ENCODE measurements at places on chromosomes 11 and 22.
A peak's percentile ranks its signal among the peaks of the same experiment; 100 is the strongest.

GRCh38 chr22:38694049-38694448 lies 6.7 kb downstream of the JOSD1 start:
- DNase-seq, result no peak

DNA sequence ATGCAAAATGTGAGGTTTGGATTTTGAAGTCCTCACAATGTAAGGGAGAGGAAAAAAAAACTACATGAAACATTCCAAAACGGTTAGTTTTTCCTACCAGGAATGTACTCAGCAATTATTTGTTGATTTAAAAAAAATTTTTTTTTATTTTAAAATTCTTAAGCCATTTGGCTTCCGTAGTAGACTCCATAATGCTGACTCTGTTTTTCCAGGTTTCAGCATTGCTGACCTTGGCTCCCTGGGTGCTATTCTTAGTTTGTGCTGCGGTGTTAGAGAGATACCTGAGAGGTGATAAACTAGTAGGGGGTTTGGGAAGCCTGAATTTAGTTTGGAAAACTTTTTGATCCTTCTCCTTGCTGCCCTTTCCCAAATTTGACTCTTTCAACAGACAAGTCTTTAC lies 10.6 kb downstream of the STT3A start:
- DNase-seq, result no peak

DNA sequence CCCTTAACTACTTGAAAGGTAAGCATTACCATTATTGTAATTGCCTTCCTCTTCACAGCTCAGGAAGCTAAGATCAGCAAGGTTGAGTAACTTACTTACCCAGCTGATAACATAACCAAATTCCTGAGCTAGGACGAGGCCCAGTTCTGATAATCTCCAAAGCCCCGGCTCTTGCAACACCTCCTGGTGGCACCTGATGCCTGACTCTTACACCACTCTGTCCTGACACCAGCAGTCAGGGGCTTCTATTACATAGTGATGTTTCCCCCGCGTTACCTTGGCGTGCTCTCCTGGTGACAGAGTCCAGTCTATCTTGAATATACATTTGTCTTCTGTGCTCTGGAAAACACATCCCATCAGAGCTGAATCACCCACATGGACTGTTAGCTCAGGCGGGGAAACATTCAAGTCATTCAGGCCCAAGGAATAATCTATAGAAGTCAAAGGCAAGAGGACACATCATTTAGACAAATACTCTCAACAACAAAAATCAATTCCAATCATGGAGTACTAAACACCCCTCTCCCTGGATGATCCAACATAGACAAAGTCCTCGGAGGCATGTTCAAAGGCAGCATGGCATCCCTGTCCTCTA lies 12.6 kb downstream of the JAML start:
- DNase-seq, result no peak

DNA sequence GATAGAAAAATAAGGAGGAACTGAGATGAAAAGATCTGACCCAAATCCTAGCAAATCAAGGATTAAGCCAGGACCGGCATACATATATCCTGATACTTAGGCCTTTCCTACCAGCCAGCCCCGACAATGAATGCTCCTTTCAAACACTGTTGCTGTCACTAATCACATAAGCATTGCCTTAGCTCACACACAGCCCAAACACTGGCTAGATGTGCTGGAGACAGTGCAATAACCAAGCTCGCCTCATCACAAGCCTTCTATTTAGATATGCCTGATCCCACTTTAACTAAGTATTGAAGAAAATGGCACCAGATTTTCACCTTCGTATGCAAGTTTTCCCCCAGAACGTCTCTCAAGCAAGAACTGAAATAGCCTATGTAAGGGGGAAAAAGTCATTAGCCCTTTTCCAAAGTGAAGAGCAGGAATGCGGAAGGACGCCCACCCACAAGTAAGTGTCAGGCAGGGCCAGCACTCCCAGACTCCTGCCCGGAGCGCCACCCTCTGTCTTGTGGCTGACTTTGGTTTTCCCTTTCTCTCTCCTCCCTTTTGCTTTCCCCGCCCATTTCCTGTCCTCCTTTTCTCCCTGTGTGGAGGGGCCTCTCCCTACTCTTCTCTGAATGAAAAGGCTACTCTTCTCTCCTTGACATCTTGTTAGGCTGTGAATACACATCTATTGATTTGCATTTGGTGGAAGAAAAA lies 8.9 kb upstream of the OPCML start:
- DNase-seq, result no peak

GRCh38 chr11:62921573-62922188 lies 518 bp upstream of the CHRM1 start:
- DNase-seq, result no peak

DNA sequence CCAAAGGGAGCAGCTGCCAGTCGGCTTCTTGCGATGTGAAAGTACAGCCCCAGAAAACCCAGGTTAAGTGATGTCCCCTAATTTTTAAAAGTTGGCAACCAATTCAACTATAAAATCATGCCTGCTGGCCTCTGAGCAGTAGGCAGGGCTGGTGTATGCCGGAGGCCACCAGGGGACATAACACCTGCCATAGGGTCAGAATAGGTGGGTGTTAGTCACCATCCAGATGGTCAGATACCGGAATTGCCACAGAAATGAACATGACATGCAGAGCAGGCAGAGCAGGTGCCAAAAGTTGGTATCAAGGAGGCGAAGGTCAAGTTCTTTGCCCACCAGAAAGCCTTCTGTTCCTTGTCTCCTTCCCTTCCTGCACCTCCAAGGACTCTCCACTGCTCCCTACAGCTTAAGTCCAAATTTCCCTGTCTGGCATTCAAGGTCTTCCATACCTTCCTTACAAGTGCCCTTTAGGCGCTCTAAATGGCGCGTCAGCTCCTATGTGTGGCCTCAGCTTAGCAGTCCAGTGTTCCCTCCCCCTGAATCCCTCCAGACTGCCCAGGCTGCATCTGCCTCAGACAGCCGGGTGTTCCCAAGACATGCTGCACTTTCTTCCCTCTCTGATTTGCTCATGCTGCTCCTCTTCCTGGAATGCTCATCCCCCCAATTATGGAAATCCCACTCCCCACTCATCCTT lies 45.1 kb downstream of the PTPRJ start:
- no peak for DNase-seq

DNA sequence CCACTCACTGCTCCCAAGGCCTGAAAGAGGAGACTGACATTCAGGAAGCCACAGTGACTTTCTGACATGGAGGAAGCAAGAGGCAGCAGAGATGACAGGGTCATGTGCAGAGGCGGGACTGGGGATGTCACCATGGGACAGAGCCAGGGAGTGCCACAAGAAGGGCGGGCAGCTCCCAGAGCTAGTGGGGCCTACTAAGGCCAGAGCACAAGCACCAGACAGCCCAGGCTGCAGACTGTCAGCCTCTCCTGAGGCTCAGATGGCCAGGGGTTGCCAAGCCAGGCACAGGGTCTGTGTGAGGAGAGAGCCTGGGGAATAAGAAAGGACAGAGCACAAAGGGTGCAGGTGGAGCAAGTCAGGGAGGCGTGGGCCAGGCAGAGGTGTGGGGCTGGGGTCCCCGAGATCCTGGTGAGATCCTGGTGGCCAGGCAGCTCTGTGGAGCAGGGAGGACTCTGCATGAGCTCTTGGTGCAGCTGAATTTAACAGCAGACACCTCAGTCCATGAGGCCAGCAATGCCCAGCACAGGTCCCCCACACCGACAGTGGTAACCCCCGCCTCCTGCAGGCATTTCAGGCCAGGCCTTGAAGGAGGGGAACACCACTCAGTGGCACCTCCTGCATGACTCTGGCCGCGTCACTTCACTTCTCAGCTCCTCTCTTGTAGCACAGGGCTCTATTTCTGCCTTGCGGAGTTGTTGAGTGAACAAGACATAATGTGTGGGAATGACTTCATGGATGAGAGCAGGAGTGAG lies 52.3 kb downstream of the SGSM3 start:
- no peak for DNase-seq

DNA sequence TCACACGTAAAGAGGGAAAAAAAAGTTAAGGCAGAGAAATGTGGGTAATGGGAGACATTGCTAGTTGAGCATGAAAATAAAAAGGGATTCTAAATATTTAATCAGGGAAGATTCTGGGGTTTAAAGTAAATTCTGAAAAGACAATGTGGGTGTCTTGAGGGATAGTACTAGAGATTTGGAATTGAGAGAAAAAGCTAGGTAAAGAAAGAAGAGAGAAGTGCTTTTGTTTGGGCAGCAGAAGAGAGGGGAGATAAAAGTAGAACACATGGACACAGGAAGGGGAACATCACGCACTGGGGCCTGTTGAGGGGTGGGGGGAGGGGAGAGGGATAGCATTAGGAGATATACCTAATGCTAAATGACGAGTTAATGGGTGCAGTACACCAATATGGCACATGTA lies 3.5 kb upstream of the YPEL4 start:
- DNase-seq, result no peak

- no peak for DNase-seq
Measured at GRCh38 chr11:22807855-22808570, 21.6 kb downstream of the SVIP start.

GRCh38 chr22:21599053-21599893 lies 30.5 kb downstream of the YDJC start:
- no peak for DNase-seq

- DNase-seq, result no peak
Measured at GRCh38 chr11:102546427-102546826, 15.9 kb upstream of the MMP7 start.

DNA sequence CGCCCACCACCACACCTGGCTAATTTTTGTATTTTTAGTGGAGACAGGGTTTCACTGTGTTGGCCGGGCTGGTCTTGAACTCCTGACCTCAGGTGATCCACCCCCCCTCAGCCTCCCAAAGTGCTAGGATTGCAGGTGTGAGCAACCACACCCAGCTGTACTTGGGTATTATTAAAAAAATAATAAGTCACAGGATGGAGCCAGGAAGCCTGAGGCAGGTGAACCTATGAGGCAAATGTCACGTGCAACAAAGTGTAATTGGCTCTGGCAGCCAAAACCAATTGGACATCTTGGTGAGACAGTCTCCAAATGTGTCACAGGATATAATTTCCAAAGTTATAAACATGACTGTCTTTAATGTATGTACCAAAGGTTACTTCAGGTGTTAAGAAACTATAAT lies 24.0 kb upstream of the MALAT1 start:
- DNase-seq, result no peak

DNA sequence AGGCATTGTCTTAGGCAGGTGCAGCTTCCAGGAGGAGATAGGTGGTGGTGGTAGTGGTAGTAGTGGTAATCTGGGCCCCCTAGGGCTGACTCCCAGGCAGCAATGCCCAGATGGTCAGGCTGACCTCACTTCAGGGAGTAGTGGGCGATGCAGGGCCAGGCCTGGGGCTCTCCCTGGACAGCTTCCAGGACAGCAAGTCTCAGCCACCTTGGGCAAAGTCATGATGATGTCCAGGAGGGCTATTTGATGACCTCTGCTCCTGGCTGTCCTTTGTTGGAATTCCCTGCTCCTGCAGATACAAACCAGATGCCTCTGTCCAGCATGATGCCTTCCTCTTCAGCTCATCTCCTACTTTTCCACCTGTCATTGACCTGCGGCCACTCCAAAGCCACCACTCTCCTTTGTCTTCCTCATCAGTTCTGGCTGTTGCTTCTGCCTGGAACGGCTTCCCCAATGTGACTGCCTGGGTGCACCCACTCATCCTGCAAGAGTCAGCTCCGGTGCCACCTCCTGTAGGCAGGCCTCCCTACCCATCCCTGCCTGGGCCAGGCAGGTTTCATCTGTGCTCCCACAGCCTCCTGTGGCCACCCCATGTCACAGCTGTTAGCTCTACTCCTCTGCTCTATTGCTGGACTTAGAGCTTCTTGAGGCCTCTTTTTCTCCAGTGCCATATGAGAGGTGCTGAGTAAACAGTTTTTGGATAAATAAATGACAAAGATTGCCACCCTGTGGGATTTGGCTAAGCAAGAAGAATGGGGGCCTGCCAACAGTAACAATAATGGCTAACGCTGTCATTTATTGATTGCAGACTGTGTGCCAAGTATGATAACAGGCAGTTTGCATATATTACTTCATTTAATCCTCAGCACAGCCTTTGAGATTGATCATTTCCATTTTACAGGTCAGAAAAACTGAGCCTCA lies 172.9 kb upstream of the NECTIN1 start:
- no peak for DNase-seq

GRCh38 chr11:128294671-128295050 lies 292.7 kb downstream of the ETS1 start:
- DNase-seq, result no peak

DNA sequence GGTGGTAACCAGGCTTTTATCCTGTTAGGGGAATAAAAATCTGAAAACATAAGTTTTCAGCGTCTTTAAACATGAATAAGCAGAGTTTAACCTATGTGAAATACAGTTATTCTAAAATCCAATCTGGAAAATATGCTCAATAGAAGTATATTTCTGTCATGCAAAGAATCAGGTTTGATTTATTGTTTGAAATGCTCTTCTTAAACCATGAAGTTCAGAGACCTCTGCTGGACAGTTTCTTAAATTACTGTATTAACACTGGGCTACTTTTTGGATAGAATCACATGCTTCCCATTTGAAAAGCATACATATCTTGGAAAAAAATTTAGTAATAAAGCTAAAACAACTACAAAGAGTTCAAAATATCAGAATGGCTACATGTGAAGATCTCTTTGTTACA lies 25.4 kb downstream of the APIP start:
- peak; percentile 61 for DNase-seq

GRCh38 chr22:43222262-43222661 lies 35.3 kb upstream of the TTLL12 start:
- no peak for DNase-seq

DNA sequence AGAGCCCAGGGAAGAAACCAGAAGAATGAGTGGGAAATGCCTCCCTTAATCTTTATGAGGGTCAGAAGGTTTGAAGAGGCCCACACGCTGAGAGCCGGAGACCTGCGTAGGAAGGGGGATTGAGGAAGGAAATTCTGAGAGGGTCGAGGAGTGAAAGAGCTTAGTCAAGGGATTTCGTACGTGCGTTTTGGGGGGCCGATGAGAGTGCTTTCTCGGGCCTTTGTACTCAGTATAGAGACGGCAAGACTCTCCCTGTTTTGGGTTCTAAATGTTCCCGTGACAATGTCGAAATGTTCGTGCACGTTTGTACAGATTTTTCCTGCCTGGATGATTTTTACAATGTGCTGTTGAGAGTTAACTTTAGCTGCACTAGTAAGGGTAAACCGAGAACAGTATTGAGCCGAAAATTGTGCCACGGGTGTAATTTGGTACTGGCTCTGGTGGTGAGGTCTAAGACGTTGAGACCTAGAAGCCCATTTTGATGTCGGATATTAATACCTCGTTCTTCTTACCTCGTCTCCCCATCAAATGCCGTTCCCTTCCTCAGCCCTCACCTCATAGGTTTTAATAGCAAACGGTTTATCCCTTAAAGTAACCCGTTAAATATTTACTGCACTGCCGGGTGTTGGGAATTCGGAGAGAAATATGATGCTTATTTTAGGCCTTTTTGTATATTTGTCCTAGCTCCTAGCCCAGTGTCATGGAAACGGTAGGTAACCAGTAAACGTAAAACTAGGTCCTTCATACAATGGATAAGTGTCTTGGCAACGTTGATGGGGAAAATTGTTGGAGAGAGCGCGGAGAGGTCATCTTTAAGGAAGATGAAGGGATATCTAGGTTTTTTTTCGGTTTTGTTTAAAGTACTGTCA lies 734 bp downstream of the C11orf58 start:
- peak; percentile 64 for DNase-seq

DNA sequence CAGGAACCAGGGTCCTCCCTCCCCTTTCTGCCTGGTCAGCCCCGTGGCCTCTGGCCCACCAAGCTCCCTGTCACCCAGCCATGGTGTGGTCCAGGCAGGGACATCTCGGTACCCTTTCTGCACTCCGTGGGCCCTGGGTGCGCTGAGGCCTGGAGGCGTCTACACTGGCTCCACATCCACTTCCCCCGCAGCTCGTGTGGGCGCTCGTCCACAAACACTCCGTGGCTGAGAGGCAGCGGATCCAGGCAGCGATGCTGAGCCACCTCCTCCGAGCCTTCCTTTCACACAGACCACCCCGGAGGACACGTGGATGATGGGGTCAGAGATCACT lies 16.1 kb downstream of the RNH1 start:
- DNase-seq, result no peak

- DNase-seq, result peak; percentile 2
Measured at GRCh38 chr22:47166446-47167016, 404.1 kb downstream of the TBC1D22A start.
